ENCODE measurements at places on chromosomes 16 and 17.

DNA sequence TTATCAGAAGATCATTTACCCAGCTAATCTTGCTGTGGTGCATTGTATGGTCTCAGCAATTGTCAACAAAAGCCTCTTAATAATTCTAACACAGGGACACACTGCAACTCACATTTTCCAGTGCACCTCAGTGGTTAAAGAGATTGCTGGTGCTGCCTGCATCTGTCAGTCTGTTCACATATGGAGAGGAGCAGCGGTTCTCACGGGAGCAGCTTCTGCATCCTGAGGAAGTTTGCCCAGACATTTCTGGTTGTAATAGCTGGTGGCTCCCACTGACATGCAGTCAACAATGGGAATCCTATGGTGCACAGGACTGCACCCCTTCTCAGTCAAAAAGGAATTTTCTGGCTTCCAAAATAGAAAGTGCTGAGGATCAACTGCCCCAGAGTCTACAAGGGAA lies 7.8 kb downstream of the GGA2 start:
- no peak for DNase-seq

DNA sequence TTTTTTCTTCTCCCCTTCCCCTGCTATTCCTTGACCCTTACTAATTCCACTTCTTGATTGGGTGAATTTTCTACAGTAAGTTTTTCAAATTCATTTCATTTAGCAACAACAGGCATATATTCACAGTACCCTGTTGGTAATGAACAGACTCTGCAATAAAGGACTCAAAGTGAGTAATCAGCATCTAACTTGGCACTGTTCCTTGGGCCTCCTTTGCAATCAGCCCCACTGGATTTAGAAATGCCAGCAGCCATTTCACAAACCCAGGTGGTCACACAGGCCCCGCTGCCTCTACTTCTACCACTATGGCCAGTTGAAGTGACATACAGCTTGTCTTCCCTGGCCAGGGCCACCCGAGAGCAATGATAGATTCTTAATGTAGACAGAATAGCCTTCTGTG lies 113.8 kb downstream of the CYB561 start:
- no peak for DNase-seq

DNA sequence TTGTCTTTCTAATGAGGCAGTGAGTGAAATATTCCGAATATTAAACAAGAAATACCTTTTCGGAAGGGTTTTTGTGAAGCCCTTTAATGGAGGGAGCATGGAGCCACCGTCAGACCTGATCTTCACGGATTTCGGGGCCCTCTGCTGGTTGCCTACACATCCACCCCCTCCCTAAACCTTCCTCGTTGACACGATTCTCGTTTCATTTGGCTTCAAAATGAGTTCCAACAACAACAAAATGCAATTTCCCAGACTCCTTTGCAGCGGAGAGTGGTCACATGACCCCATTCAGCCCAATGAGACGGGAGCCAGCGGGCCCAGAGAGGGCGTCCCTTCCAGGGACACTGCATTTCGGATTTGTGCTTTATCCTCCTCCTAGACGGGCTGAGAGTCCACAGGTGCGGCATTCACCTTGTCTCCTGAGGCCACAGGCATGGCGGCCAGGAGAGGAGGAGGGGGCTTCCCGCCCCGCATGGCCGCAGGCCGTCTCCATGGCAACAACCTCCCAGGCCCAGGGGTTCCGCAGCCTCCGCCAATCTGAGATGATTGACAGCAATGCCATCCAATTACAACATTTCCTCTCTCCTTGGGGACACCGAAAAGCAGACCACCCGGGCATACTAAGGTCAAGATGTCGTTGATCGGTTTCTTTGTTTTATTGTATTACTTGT lies 259.8 kb downstream of the C16orf95 start:
- no peak for DNase-seq

DNA sequence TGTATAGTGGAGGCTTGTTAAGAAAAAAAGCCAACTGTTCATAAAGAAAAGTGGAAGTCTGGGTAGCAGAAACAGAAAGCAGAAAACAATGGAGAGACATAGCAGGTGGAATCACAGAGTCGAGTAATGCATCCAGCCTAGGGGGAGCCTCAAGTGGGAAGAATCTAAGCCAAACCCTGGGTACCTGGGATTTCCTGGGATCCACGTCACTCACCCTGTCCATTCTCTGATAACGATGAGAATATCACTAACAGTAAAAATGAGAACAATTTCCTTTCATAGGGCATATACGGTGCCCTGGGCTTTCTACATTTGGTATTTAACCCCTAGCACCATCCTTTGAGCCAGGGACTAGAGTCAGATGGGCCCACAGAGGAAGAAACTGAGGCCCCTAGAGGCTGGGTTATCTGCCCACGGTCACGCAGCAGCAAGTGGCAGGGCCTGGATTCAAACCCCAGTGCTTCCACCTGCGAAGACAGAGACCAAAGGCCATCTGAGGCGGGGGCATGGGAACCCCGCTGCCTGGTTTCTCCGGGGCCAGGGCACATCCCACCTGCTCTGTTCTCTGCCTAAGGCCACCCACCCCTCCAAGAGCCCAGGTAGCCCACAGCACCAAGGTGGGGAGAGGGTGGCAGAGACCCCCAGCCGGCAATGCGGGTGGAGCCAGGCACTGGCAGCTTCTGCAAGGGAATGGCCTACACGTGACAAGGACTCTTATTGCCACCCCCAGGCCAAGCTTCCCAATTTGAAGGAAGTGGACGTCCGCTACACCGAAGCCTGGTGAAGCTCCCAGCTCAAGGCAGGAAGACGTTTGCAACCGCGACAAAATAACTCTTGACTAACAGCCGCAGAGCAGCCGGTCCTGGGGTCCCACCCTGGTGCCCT lies 69.8 kb upstream of the PLCG2 start:
- DNase-seq, result no peak

DNA sequence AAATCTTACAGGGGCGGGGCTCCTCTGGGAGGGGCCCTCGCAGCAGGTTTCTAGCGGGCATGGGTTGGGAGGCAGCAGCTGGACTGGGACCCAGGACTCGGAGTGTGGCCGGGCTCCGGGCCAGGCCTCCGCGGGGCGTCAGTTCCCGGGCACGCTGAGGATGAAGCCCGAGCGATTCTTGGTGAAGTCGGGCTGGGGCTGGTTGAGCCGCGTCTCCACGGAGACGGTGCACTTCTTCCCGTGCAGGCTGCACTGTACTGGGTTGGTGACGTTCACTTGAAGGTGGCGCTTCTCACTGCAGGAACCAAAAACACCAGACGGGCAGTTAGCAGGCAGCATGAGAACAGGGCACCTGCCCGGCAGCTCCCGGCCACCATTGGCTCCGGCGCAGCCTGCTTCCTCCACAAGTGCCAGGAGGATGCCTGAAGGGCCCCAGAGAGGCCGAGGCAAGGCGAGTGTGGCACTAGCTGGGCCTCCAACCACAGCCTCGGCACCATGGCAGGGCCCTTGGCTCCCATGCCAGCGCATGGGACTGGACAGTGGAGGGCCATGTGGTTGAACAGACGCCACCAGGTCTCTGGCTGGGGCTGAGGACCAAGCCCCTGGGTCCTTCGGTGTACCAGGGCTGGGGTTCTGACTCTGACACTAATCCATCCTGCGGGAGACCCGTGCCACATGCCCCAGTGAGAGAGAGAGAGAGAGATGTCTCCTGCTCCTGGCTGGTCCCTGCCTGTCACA lies 8.0 kb downstream of the CDK5R1 start:
- DNase-seq, result no peak

DNA sequence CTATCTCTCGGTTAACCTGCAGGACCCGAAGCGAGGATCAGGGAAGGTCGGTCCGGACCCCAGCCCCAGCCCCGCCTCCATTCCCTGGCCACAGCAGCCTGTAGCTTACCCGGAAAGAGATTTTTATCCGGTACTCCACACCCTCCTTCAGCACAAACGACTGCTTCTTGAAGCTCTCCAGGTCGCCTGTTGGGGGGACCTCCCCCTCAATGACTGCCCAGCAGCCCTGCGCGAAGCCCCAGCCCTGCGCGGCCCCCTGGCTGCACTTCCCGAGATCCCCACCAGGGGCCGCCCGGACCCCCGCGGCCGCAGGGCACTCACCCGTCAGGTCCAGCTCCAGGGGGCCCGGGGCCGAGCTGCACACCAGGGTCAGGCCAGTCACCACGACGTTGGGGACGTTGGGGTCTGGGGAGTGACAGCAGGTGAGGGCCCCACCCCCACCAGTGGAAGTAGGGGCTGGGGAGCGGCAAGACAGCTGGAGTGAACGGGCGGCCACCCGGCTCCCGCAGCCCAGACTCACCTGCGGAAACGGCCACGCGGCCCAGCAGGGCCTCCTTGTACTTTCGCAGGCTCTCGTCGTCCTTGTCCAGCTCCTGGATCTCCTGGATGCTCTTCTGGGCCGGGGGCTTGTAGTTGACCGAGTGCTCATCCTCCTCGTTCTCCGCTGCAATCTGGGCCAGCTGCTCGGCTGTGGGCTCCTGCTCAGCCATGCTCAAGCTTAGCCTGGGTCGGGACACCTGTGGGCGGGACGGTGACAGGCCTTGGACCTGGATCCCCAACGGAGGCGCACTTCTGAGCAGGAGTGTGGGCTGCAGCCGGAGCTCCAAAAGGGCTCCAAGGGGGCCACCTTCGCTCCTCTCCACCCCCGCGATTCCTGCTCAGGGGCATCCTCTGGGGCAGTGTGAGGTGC lies 1.7 kb downstream of the ARHGDIA start:
- DNase-seq, result peak; percentile 83

- DNase-seq, result no peak
Measured at GRCh38 chr16:64361753-64362152, 760.1 kb downstream of the CDH11 start.

DNA sequence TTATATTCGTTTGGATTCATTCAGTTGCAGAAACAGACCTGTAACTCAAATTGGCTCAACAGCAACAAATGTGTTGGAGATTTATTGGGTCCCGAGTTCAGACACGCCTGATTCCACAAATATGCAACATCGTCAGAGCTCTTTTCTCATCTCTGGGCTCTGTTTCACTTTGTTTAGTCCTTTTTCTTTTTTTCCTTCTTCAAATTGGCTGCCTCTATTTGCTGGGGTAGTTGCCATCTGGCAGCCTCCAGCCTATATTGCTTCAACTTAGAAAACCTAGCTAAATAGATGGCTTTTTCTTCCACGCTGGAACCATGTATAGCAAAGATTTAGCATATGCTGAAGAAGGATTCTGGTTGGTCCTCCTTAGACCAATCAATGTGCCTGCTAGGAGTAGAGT lies 398.5 kb downstream of the RBFOX1 start:
- no peak for DNase-seq

DNA sequence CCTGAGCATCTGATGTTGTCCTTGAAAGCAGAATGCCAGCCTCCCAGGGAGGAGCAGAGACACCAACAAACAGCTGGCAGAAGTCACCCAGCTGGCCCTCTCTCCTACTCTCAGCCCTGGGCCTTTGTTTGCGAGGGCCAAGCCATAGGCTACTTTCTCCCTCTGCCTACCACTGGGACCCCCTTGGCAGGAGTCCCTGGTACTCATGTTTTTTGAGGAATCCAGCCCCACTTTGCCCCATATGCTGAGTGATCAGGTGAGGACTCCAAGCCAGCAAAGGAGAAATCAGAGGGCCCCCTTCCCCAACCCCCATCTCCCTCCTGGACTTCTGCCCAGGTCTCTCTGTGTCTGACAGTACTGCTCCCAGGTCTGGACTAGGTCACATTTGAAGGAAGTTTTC lies 121.9 kb downstream of the USP31 start:
- DNase-seq, result no peak

DNA sequence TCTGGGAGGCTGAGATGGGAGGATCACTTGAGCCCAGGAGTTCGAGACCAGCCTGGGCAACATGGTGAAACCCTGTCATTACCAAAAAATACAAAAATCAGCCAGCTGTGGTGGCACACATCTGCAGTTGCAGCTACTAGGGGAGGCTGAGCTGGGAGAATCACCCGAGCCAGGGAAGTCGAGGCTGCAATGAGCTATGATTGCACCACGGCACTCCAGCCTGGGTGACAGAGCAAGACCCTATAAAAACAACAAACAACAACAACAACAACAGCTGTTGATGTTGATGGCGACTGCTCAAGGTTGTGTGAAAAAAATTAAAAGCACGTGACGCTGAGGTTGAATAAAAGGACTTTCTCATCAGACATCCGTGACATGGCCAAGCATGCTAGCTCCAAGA lies 40.8 kb upstream of the CIBAR2 start:
- no peak for DNase-seq

DNA sequence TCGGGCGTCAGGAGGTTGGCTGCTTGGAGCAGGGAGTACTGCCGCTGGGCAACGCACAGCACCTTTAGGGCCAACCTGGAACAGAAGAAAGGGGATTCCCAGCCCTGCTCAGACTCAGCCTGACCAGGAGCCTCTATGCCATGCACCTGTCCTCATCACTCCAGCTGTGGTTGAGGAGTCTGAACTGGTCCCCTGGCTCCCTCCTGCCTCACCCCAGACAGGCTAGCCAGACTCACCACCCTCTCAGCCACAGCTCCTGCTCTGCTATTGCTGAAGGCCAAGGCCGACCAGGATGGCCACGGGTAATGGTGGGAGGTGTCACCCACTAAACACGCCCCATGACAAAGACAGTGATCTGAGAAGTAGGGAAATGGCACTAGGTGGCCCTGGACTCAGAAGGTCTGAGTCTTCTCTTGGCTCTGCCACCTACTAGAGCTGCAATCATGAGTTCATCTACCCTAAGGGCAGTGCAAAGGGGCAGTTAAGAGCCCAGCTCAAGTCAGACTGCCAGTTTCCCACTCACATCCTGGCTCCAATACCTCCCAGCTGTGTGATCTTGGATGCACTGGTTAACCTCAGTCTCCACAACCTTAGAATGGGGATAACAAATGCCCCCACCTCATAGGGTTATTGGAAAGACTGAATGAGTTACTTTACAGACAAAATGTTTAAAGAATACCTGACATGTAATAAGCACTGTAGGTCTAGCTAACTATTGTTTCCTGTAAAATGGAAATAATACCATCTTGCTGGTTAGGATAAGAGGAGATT lies 13.8 kb upstream of the GFAP start:
- no peak for DNase-seq

DNA sequence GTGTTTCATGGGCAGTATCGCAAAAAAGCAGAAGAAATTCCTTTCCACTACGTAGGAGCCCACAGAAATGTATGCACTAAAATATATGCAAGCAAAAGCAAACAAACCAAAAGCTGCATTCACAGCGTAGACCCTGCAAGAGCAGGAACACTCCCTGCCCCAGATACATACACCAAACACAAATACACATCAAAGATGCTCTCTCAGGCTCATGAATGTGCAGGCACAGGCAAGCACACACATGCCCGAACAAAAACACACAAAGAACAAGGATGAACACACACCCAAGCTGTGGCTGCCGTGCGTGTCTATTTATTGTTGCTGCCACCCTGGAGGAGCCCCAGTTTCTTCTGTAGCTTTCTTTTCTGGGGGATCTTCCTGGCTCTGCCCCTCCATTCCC lies 1.7 kb downstream of the NUPR1 start:
- no peak for DNase-seq

GRCh38 chr16:19132255-19132654 lies 18.5 kb downstream of the ITPRIPL2 start:
- no peak for DNase-seq

DNA sequence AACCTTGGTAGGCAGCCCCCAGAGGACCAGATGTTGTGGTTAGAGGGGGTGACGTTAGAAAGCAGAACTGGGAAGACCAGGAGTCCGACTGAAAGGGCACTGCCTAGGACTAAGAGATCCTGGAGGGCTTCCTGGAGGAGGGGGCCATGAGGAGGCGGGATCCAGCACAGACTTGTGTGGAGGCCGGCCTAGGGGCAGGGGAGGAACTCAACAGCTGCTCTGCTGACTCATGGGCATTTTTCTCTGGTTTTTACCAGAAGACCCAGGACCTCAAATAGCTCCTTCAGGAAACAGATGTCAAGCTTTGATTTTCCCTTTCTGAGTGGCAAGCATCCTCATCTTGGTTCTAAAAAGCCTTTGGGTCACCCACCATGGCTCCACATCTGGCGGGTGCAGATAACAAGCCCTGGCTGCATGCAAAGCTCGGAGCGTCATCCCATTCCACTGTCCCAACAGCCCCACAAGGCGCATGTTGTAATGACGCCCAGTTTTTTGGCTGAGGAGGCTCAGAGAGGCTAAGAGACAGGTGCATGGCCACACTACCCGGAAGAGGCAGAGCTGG lies 29.0 kb downstream of the IL21R start:
- DNase-seq, result no peak
